ENCODE measurements at places on chromosomes 5 and 9. TPM values are rescaled to one million over a fixed set of nuclear protein-coding genes. Genes with fewer than 3 reads are reported as not detected.

ZNF883 gene
- 2.7 TPM for total RNA-seq

CCDC127 gene
- total RNA-seq = 4.8 TPM

NKD2 gene
- 12.7 TPM for total RNA-seq

PCDHA12 gene
- 0.20 TPM for total RNA-seq

NUTM2G gene
- total RNA-seq = not detected

- no peak for DNase-seq
Measured at GRCh38 chr9:36896296-36896695, 137.8 kb downstream of the PAX5 start.

DNA sequence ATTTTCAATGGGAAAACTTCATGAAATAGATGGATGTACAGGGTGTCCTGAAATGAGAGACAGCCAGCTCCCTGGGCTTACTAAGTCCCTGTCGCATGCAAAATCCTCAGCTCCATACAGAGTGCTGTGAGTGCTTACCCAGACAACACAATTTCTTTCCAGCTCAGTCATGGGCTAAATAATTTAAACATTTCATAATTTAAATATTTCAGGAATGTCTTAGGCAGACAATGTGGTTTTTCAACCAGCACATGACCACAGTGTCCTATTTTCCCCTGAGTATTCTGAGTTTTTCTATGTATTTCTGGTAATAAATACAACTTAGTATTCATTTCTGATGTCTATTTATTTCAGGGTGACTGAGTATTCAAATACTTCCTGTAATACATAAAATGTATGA, 188.5 kb upstream of the SNX2 start:
- peak; percentile 13 for DNase-seq

DNA sequence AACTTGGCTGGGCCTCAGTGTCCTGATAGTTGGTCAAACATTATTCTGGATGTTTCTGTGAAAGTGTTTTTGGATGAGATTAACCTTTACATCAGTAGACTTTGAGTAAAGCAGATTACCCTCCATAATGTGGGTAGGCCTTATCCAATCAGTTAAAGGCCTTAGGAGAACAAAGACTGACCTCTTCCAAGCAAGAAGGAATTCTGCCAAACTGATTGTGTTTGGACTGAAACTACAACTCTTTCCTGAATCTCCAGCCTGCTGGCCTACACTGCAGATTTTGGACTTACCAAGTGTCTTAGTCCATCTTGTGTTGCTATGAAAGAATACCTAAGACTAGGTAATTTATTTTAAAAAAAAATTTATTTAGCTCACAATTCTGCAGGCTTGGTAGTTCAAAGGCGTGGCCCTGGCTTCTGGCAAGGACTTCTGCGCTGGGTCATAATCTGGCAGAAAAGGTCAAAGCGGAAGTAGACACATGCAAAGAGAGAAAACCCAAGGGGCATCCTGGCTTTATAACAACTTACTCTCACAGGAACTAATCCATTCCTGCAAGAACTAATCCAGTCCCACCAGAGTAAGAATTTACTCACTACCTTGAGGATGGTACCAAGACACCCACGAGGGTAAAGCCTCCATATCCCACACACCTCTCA, 8.6 kb upstream of the ARHGEF37 start:
- DNase-seq = no peak

- no peak for DNase-seq
Measured at GRCh38 chr5:72407541-72407940, 87.4 kb downstream of the PTCD2 start.
